Psoas muscle (tissue), 8 donors: ENCODE measurements at places on chromosomes 5 and 9.

GRCh38 chr5:66436721-66437120, 159.5 kb upstream of the MAST4 start:
- no peak for DNase-seq

- DNase-seq: no peak
Observed at GRCh38 chr5:79516986-79517385, 3.1 kb upstream of the HOMER1 start.

DNA sequence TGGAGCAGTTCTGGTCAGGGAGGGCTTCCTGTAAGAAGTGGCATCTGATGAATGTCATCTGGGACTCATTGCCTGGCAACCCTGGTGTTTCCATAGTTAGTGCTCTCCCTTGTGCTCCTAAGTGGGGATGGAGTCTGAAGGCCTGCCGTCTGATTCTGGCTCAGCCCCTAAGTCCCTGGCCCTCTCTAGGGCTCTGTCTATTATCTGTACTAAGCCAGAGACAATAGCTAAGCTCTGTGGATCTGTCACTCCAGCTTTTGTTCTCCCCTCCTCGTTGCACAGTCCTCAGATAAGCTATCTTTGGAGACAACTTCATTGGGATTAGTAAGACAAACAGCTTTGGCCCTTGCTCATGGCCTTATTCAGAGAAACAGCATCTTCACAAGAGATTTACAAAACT, 30.6 kb upstream of the TTC1 start:
- DNase-seq: no peak

- peak; percentile 8 for DNase-seq
Observed at GRCh38 chr9:89410022-89410421, 87.9 kb downstream of the SEMA4D start.

DNA sequence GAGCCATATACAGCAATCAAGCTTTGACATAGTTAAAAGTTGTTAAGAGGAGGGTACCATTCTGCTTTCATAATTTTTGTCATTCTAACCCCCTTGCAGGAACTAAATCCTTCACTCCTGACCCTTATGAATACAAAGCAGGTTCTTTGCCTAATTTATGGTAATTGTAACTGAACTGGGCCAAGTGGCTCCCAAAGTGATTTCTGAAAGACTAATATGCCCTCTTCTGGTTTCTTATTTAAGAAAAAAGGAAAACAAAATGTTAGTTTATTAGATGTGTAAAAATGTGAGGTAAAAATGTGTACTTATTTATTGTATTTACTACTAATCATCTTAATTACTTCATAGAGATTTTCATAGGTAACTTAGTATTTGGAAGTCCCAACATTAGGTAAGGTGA, 268.5 kb downstream of the BNC2 start:
- DNase-seq: no peak

- DNase-seq: no peak
Observed at GRCh38 chr5:72157625-72157962, 50.3 kb downstream of the MAP1B start.

DNA sequence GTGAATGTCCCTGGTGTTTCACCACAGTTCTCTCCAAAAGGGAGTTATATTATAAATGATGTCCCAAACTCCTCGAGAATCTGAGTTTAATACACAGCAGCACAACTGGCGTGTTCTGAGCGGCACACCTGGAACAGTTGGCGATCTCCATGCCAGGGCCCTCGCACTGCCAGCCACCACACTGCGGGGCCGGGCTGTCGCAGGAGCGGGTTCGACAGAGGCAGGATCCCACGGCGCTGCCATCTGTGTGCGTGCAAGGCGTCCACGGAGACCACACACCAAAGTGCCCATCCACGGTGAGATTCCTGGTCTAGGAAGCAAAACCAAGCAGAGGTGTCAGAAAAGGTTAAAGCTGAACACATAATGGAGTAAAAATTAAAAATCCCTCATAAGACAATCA, 423.3 kb downstream of the SEMA5A start:
- DNase-seq: no peak

DNA sequence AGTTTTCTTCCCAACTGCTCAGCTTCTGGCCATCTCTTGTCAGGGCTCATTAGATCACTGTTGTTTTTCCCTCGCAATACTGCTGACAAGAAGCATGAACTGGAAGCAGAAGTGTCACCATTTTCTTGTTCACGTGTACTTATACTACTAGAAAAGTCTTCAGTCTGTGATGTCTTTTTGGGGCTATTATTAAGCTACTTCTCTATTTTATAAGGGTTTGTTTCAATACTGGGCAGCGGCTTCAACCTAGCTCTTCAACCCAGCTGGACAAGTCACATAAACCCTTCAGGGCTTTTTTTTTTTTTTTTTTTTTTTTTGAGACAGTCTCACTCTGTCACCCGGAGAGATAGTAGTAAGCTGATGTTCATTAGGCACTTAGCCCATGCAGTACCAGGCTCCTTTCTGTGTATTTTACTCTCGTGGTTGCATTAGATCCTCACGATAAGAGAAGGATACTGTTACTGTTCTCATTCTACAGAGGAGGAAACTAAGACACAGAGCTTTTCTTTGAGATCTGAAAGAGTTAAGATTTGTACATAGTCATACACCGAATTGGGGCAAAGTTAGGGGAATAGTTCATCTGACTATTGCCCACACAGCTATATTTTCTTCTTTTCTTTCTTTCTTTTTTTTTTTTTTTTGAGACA, 20.5 kb downstream of the RAPGEF1 start:
- DNase-seq: no peak
